Upper lobe of left lung (tissue), 6 donors: ENCODE measurements at places on chromosomes 7 and 10.

GRCh38 chr7:98621573-98622482, 4.7 kb downstream of the NPTX2 start:
- no peak for DNase-seq

- DNase-seq, result no peak
These were observed 20.3 kb upstream of the DNA2 start for GRCh38 chr10:68492118-68492517.

- no peak for DNase-seq
These were observed 320.0 kb upstream of the C7orf33 start for GRCh38 chr7:148270576-148270975.

- no peak for DNase-seq
These were observed 66.0 kb downstream of the SUGCT start for GRCh38 chr7:40200791-40201190.

- DNase-seq, result no peak
These were observed 406.1 kb upstream of the FZD8 start for GRCh38 chr10:36048236-36048635.

DNA sequence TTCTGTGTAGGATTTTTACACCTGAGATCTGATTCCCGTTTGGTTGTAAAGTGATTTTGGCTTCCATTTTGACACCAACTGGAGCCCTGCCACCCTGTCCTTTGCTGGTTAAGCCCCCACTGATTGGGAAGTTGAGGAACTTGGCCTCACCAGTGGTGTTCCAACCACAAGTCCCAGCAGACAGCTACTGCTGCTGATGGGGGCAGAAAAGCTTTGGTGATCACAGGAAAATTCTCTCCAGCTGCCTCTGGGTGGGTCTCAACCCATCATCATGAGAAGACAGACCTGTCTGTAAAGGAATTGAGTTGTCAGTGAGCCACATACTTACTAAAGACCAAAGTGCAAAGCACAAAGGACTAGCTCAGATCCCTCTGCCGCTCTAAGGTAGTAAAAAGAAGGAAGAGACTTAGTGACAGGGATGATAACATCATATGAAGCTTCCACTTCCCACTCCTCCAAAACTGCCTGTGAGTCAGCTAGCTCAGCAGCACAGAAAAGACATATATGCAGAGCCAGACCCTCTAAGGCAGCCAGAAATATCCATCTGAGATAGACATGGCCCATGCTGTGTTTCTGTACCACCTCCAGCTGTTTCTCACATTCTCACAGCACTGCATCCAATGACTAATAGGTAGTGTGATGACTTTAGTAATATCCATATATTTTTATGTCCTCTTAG, 22.4 kb upstream of the LRRC17 start:
- DNase-seq, result no peak

GRCh38 chr7:141232286-141233051, 158.6 kb downstream of the TMEM178B start:
- no peak for DNase-seq

GRCh38 chr10:100100651-100101184, 19.0 kb upstream of the CPN1 start:
- DNase-seq, result no peak

DNA sequence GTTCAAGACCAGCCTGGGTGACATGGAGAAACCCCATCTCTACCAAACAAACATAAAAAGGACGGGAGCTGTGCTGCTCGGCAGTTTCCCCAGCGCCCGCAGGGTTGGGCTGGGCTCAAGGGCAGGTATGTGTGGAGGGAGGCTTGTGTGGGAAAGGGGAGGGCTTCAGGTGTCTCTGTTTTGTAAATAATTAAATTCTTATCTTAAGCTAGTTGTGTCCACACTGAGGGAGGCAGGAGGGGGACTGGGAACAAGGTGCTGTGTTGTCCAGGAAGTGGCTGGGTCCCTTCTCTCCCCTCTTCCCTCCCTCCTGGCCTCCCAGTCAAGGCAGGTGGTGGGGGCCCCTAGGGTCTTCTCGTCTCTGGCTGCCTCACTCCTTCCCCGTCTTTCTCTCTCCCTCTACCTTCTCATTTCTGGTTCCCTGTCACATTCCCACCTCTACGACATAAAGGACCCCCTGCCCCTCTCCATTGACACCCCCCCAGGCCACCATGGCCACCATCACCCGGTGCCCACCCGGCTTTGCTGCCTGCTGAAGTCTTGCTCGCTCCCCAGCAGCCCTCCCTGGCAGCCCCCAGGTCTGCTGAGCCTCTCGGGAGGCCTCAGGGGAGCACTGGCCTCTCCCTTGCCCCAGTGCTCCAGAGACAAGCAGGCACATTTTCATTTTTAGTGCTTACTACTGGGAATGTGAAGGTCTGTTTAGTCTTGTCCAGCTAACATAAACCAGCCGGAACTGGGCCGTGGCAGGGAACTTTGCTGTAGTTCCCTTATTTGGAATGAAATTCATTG, 19.3 kb downstream of the NEURL1 start:
- DNase-seq, result peak; percentile 11

GRCh38 chr10:127853868-127854768, 38.6 kb downstream of the CLRN3 start:
- DNase-seq, result peak; percentile 57

DNA sequence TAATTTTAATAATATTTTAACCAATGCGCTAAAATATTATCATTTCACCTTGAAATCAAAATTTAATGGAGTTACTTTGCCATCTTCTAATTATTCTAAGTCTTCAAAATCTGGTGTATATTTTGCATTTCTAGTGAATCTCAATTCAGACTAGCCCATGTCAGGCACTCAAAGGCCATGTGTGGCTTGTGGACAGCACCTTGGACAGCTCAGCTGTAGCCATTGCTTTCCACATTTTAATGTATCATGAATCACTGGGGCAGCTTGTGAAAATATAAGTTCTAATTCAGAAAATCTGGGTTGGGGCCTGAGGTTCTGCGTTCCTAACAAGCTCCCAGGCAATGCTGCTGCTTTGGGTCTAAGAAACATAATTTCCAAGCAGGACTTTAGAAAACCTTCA, 57.2 kb downstream of the MGAM2 start:
- no peak for DNase-seq

DNA sequence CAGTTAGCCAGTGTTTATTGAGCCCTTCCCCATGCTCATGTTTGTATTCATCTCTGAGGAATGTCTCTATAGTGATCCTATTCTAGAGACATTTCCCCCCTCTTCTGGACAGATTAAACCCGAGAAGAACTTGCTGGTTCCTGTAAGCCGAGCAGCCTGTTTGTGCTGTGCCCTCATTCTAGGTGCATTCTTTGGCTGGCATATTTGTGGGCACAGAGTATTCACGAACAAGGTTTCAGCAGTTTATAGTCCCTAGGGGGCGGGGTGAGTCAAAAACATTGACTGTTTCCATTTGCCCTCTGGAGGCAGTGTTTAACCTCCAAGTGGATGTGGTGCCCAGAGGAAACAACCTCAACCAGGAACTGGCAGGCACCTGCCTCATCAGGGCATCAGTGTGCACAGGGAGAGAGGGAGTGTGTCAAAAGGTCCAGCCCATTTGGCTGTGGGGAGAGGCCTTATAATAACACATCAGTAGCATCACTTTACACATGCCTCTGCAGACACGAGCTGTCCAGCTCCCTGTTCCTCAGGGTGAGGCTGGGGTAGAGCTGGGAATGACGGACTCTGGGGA, 273.3 kb upstream of the LRGUK start:
- peak; percentile 32 for DNase-seq

- no peak for DNase-seq
These were observed 131.9 kb downstream of the DGKB start for GRCh38 chr7:14770614-14771013.

- DNase-seq, result peak; percentile 54
These were observed 470.0 kb downstream of the SUGCT start for GRCh38 chr7:40604601-40605438.

DNA sequence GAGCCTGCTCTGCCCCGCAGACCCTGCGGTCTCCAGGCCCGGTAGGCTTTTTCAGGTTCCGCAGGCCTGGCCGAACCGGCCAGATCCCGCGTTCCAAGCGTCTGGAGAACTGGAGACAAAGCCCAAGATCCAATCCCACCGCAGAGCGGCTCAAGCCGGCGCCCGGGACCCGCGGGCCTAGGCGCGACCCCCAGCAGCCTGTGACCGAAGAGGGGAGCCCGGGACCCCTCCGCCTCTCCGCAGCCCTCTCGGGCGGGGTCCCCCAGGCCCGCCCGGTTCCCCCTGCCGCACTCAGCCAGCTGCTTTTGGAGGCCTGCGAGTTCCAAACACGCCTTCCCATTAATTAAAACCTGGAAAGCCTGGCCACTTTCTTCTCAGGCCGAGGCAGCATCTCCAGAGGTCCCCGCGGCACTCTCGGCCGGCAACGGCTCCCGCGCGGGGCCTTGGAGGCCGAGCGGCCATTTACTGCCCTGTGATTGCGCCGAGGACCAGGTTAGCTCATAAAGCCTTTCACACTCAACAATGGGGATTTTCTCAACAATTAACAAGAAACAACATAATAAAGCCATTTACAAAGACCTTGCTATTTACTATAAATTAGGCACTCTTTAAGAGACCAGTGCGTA, 16.7 kb downstream of the SKIDA1 start:
- DNase-seq, result no peak

DNA sequence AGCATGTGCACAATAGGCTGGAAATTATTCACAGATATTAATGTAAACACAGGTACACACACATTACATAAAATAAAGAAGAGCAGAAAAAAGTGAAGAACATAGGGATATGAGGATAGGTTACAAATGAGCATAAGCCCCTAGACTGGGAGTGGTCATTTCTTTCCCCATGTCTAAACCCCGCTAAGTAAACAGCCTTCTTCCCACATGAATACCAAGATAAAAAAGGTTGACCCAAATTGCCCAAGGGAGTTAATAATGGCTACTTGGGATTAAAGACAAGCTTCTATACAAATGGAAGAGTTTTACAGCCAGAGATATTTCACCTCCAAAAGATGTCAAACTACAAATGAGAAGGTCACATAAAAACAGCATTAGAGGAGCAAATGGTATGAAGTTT, 527.1 kb upstream of the CELF2 start:
- no peak for DNase-seq

DNA sequence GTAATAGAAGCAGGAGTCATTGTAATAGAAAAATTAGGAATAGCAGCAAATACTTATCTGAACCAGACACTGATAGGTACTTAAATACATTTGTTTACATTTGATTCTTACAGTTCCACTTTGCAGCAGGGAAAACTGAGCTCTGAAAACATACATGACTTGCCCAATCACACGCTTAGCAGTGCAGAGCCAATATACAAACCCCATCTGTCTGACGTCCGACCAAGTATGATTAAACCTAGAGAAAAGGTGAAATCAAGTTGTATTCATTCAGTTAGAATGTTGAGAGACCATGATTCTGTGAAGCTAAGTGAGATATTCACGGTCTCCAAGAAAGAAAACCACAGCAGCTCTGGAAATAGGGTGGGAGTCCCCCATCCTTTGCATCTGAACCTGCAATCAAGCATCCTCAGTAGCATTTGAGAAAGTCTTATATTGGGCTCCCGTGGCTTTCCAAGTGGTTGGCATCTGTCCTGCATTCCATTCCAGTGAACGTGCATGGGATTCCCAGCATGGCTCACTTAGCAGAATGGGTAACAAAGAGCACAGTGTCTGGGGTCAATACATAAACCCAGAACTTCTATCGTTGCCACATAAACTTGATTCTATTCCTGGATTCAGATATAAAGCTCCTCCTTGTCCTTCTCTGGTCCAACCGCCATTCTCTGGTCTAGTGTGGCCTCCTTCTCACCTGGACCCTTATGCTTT, 148.7 kb upstream of the RSU1 start:
- peak; percentile 36 for DNase-seq

- DNase-seq, result no peak
These were observed 20.3 kb downstream of the HKDC1 start for GRCh38 chr10:69240455-69240854.

- no peak for DNase-seq
These were observed 78.8 kb upstream of the GSDME start for GRCh38 chr7:24836084-24836483.

DNA sequence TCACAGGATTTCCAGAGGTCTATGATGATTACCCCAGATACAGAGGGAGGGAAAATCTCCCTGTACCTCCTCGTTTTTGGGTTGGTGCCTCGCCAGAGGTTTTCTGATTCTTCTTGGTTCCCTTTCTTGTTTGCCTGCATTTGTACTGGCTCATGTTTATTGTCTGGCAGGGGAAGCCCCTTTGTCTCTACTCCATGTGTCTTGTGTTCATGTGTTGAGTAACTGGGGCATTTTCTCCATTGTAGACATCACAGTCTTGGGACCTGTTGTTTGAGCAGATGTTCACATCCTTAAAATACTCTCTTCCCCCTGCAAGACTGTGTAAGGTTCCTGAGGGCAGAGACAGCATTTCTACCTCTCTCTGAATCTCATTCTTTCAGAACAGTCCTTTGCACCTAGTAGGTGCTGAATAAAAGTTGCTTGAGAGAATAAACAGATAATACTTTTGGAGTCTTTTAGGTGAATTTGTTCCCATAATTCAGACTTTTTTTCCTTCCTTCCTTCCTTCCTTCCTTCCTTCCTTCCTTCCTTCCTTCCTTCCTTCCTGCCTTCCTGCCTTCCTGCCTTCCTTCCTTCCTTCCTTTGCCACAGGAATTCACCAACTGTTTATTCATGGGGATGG, 25.1 kb downstream of the CDK14 start:
- DNase-seq, result no peak

DNA sequence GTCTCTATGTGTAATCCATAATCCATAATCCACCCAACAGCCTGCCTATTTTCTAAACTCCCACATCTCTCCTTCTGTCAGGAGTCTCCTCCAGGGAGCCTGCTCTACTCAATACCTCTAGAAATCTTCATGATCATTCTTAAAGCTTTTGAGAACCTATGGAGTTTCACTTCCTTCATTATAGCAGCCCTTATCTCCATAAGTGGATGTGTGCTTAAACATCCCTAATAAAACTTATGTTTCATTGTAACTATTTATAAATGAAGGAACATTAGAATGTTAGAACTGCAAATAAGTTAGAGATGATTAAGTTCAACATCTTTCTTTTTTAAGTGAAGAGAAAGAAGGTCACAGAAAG, 8.5 kb downstream of the CPED1 start:
- DNase-seq, result no peak

DNA sequence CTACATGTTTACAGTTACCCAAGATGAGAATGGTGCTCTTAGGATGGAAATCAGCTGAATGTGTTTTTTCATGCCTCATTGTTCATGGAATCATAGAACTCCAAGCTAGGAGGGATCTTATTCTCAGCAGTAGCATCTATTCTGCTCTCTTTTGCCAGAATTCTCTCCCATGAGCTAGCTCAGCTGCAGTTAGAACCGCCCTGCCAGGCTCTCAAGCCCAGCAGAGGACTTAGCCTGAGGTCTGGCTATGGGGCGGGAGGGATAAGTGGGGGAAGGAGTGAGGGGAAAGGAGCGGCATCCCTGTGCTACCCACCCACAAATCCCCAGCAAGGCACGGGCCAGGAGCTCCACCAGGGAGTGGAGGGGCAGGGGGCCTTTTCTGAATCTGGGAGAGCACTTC, 120.7 kb upstream of the PLXNA4 start:
- DNase-seq, result no peak

DNA sequence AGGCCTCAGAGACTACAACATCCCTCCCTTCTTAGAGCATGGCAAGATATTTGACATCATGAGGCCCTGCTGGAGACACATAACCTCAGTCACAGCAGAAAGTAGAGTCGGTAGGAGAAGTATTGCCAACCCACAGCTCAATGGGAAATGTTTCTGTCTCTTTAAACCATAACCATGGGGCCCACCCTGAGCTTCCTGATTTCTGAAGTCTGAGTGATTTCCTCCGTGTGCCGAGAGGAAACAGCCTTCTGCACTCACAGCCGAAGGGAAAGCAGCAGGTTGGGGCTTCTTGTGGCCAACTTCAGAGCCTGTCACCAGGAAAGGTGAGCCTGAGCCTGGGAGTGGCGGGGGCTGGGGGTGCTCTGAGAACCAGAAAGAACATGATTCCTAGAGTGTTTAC, at the start of gene GIMAP1:
GIMAP1 (plus strand) TSS at position 246 of the 400 bp plus-strand sequence. CDS start 2,435 bp downstream, outside the sequence.
- peak; percentile 73 for DNase-seq
